ENCODE measurements at places on chromosomes 13 and 19.

GRCh38 chr13:25059958-25060357 is 36.0 kb upstream of the PABPC3 start:
- no peak for DNase-seq

DNA sequence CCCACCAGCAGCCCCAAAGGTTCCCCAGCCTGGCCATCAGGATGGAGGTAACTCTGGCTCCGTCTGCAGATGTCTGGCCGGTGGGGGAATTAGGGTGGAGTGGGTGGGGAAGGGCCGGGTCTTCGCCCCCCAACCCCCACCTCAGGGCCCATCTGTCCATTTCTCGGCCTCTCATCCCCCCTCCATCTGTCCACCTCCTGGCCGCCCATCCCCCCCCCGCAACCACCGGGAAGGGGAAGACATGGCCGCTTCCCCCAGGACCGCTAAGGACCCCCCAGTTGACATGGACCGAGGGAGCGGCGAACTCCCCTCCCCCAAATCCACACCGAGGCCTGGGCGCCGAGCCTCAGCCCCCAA is 793 bp downstream of the LRFN1 start:
- DNase-seq = no peak

DNA sequence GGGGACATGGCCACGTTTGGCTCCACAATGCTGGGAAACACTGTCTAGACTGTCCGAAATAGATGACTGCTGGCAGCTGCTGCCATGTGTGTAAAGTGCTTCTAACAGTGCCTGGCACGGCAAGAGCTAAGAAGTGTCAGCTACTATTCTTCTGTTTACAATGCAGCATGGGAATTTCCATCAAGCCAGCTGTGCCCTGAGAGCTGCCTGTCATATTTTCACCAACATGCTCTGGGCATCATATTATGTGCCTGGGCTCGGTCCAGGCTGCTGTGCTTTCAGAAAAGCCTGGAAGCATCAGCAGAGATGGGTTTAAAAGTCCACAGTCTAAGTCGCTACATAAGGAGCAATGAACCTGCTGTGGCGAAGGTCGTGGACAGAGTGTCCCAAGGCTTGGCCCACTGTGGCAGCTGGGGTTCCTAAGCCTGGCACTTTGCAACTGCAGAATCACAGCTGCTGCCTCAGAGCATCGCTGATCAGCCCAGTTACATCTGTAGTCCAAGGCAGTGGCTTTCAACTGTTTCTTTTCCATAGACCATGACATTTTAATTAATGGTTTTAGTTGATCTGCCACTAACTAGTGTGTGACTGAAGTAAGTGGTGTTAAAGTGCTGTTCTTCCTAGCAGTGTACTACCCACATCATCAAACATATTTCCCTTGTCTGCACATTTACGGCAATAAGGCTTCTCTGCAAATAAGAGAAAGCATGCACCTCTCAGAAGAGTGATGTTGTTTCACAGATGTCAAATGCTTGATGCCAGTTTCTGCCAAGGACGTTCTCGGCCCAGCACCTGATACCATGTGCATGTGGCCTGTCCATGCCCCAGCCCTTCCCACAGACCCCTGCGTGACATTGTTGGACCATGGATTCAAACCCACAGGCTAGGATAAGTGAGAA is 95.7 kb upstream of the C1QTNF9B start:
- DNase-seq = no peak

- DNase-seq = peak; percentile 86
These were observed 5.5 kb downstream of the EPS8L1 start for GRCh38 chr19:55080968-55081769.

- peak; percentile 65 for DNase-seq
These were observed 3.0 kb downstream of the GADD45B start for GRCh38 chr19:2478756-2479555.

GRCh38 chr19:1356508-1356865 is 27.2 kb upstream of the NDUFS7 start:
- DNase-seq = no peak

DNA sequence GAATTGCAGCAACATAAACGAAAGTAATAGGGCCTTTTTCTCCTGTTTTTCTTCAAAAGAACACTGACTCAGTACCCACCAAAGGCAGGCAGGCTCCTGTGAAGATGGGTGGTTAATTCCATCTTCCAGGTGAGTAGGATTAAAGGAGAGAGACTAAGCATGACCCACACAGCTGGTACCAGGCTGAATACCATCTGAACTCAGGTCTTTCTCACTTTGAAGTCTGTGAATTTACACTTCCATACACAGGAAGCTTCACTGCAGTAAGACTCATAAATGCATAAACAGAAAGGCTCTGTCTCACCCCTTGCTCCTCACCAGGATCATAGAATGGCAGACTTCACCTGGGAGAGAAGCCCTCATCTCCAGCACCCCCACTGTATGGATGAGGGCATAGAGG is 194.6 kb downstream of the KLF12 start:
- DNase-seq = no peak

DNA sequence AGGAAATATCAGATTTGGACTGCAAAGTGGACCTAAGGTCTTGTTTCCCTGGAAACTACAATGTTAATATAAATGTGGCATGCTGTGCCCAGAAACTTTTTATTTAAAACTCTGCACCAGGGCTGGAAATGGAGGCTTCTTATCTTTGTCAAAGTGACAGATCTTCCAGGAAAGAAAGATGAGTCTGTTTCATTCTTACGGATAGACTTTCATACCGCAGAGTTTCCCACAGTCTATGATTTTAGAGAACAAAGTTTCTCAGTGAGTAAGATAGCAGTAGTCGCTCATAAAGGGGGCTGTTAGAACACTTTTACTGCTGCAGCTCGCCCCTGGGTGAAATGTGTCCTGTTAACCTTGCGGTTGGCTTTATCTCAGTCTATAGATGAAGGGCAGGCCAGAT is 6.7 kb downstream of the CLEC11A start:
- DNase-seq = no peak

DNA sequence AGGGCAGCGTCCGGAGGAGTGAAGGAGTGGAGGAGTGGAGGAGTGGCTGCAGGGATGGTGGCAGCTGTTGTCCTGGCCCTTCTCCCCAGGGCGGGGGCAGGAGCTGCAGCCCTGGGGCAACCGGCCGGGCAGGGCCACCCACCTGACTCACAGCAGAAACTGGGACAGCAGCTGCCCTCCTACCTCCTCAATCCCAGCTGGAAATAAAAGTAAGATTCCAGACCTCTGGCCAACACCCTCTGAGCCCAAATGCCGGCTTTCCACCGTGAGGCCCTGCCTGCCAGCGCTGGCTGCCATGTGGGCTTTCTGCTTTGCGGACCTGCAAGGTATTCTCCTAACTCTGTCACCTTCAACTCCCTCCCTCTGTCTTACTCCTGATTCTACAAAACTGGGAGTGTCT is 3.3 kb upstream of the CLPP start:
- DNase-seq = no peak

GRCh38 chr19:29923653-29924052 is 18.4 kb upstream of the URI1 start:
- DNase-seq = no peak

- no peak for DNase-seq
These were observed 81.0 kb downstream of the GPR12 start for GRCh38 chr13:26679411-26680122.

- DNase-seq = no peak
These were observed 28.8 kb upstream of the RCBTB2 start for GRCh38 chr13:48561466-48562235.
